ENCODE measurements at places on chromosomes 7 and 10.

DNA sequence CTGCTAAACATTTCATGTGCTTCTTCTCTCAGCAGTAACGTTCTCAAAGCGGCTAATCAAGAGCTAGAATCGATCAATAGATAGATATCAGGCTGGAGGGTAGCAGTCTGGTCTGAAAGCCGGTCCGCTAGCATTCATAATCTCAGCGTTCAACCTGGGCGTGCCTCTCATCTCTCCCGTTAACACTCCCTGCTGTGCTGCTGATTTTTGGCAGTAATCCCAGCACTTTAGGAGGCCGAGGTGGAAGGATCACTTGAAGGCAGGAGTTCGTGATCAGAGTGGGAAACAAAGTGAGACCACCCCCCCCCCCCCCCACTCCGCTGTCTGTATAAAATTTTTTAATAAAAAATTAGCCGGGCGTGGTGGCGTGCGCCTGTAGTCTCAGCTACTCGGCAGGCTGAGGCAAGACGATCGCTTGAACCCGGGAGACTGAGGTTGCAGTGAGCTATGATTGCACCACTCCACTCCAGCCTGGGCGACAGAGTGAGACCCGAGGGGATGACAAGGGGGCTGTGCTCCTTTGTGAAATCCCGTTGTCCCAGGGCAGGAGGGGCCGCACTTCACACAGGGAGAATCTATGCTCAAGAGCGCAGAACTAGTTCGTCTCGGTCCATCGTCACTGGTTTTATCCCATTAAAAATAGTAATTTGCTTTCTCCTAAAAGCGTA, 624 bp upstream of the CEP55 start:
- peaks cover 4% of the 10 kb centered on the region for H3K27me3 ChIP-seq
- no peaks in the 10 kb centered on the region for H3K36me3 ChIP-seq
- H3K4me3 ChIP-seq: peak overlapping the region; percentile 89
- peak; percentile 35 for DNase-seq
- peaks cover 8% of the 10 kb centered on the region for H3K4me1 ChIP-seq

- H3K4me3 ChIP-seq: no peak overlapping the region
- DNase-seq: no peak
- no peaks in the 10 kb centered on the region for H3K36me3 ChIP-seq
- no peaks in the 10 kb centered on the region for H3K27me3 ChIP-seq
- H3K4me1 ChIP-seq: no peaks in the 10 kb centered on the region
- H3K27ac ChIP-seq: no peak overlapping the region
Observed at GRCh38 chr10:44383749-44384600, 922 bp downstream of the CXCL12 start.

GRCh38 chr7:95772298-95772770, at the start of gene DYNC1I1:
TSS of gene DYNC1I1 (plus strand) at chr7:95772554. CDS start at chr7:95804730, 32,176 bp downstream.
- H3K27me3 ChIP-seq: peaks cover 9% of the 10 kb centered on the region
- H3K4me3 ChIP-seq: peak within 1 kb of the TSS; percentile 54
- peak; percentile 30 for DNase-seq

- no peak for DNase-seq
- no peak overlapping the region for H3K27ac ChIP-seq
- H3K4me3 ChIP-seq: no peak overlapping the region
- no peaks in the 10 kb centered on the region for H3K27me3 ChIP-seq
- no peaks in the 10 kb centered on the region for H3K36me3 ChIP-seq
Observed at GRCh38 chr10:52477305-52477704, 163.2 kb downstream of the DKK1 start.

- no peak overlapping the region for H3K4me3 ChIP-seq
- H3K27me3 ChIP-seq: no peaks in the 10 kb centered on the region
- DNase-seq: no peak
- no peak overlapping the region for H3K27ac ChIP-seq
Observed at GRCh38 chr10:18297659-18298058, 157.4 kb downstream of the CACNB2 start.

DNA sequence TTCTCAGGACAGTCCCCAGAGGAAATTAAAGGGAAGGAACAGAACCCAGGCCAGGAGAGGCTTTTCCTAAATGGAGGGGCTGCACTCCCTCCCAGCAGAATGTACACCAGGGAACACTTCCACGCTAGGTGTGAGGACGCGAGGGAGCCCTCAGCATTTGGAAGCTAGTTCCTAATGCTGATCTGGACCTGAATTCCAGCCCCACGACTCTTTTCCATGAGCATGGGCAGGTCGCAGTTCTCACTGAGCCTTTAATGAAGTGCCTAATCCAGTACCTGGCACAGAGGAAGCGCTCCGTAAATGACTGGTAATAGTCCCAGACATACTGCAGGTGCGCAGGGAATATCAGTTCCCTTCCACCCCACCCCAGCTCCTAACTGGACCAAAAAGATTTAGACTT, 1.1 kb downstream of the ALOX5 start:
- DNase-seq: no peak
- H3K36me3 ChIP-seq: no peaks in the 10 kb centered on the region
- H3K4me1 ChIP-seq: peaks cover 72% of the 10 kb centered on the region

- no peak overlapping the region for H3K27ac ChIP-seq
- DNase-seq: no peak
- no peaks in the 10 kb centered on the region for H3K36me3 ChIP-seq
- H3K4me3 ChIP-seq: no peak overlapping the region
- H3K27me3 ChIP-seq: no peaks in the 10 kb centered on the region
Observed at GRCh38 chr10:23396695-23397094, 42.2 kb upstream of the OTUD1 start.

DNA sequence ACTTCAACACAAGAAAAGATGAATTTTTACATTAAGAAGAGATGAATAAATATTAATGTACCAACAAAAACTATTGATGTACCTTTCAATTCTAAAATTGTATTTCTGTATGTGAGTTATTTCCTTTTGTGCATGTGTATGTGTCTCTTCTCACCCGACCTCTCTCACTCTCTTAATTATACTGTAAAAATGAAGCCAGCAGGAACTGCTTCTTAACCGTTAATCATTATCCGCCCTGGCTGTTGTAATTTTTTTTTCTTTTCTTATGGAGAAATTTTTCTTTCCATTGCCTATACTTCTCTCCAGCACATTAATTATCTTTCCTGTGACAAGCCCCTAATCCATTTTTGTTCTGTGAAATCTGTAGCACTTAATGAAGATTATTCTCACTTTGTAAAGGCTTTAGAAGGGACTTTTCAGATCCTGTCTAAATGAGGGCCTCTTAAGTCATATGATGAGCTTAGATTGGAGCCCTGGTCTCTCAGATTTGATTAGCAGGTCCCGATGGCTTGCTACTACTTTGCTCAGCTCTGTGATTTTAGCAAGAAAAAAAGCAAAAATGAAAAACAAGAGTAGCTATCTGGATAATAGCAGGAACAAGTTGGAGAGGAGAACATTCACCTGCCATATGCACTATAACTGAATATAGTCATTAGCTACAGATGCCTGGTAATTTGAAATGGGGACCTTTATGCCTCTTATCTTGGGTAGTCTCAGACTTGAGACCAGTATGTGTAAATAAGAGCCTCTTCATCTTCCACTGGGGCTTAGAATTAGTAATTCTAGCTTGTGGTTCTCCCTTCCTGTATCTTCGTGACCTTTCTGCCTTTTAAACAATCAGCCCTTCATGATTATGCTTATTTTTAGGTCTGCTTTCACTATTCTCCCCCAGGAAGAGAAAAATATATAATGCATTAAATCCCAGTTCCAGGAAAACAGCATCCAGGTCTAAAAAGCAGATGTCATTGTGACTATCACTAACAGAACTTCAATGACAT, 80.0 kb upstream of the COL1A2 start:
- no peaks in the 10 kb centered on the region for H3K4me1 ChIP-seq
- H3K27ac ChIP-seq: no peak overlapping the region
- peaks cover 3% of the 10 kb centered on the region for H3K27me3 ChIP-seq
- no peak for DNase-seq

DNA sequence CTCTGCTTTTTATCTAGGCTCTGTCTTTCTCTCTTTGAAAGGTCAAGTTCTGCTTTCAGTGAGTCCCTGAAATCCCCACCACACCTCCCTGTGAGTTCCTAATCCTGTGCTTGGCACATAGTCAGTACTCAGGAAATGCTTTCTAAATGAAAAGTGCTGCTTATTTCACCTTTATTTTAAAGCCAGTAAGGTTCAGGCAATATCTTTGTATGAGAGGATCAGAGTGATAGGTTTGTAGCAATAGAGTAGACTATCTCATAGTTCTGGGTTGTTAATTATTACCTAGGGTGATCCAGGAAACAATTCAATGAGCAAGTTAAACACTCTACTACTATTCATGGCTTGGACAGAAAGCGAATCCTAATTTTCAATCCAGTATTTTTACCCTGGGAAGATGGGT, 7.4 kb upstream of the LAMB1 start:
- no peak for DNase-seq
- H3K4me1 ChIP-seq: no peaks in the 10 kb centered on the region
- H3K27ac ChIP-seq: no peak overlapping the region
- peaks cover 4% of the 10 kb centered on the region for H3K27me3 ChIP-seq
- no peak overlapping the region for H3K4me3 ChIP-seq
- no peaks in the 10 kb centered on the region for H3K36me3 ChIP-seq

- no peaks in the 10 kb centered on the region for H3K27me3 ChIP-seq
- H3K27ac ChIP-seq: no peak overlapping the region
- no peaks in the 10 kb centered on the region for H3K4me1 ChIP-seq
- H3K36me3 ChIP-seq: no peaks in the 10 kb centered on the region
- no peak for DNase-seq
Observed at GRCh38 chr7:132720835-132721234, 144.6 kb upstream of the PLXNA4 start.

GRCh38 chr7:80054356-80054755, 80.3 kb upstream of the GNAI1 start:
- no peak overlapping the region for H3K4me3 ChIP-seq
- H3K27ac ChIP-seq: no peak overlapping the region
- H3K4me1 ChIP-seq: no peaks in the 10 kb centered on the region
- DNase-seq: no peak
- H3K27me3 ChIP-seq: no peaks in the 10 kb centered on the region

DNA sequence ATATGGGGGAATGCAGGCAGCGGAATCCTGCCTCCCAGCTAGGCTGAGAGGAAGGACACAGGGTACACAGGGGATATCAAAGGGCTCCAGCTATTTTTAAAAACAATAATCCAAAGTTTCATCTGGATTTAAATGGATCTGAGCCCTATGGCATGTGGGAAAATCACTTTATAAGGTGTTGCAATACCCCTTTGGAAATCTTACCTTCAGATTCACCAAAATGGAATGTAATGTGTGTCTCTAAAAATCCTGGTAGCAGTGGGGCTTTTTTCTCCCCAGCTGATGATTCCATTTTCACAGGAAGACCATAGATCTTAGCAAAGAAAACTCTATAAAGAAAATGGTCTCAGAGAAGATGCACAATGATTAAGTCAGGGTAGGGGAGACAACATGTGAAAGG, 722.2 kb downstream of the PARD3 start:
- no peak for DNase-seq
- no peaks in the 10 kb centered on the region for H3K4me1 ChIP-seq
- H3K36me3 ChIP-seq: no peaks in the 10 kb centered on the region
- H3K4me3 ChIP-seq: no peak overlapping the region
- H3K27ac ChIP-seq: no peak overlapping the region
- H3K27me3 ChIP-seq: no peaks in the 10 kb centered on the region

GRCh38 chr7:151897161-151897731, 20.3 kb upstream of the PRKAG2 start:
- H3K4me3 ChIP-seq: no peak overlapping the region
- DNase-seq: no peak
- H3K36me3 ChIP-seq: no peaks in the 10 kb centered on the region

DNA sequence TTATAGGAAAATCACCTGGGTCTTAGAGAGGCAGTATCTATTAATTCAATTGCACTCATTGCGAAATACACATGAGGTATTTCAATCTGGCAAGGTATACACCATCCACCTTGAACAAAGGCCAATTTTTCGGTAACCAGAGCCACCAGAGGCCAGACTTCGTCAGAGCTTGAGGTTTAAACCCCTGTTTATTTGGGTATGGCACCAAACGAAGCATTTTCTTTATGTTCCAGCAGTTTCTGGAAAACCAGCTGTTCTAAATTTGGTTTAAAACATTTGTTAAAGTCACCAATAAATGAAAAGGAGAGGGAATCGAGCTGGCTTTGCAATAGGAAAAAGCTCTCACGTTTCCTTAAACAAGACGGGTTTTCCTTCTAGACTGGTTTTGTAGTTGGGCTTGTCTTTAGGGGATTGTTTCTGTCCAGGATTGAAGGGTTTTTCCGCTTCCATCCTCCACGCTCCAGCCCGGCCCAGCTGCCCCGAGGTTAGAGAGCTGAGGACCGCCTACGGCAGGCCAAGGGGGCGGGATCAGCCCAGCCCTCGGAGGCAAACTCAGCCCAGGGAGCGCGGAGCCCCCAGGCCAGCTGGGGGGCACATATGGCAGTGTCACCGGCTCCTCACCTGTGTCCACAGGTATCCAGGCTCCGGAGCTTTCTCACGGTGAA, 539.4 kb upstream of the MGMT start:
- no peak overlapping the region for H3K4me3 ChIP-seq
- H3K27me3 ChIP-seq: no peaks in the 10 kb centered on the region
- no peak for DNase-seq
- no peaks in the 10 kb centered on the region for H3K36me3 ChIP-seq
- H3K4me1 ChIP-seq: no peaks in the 10 kb centered on the region

DNA sequence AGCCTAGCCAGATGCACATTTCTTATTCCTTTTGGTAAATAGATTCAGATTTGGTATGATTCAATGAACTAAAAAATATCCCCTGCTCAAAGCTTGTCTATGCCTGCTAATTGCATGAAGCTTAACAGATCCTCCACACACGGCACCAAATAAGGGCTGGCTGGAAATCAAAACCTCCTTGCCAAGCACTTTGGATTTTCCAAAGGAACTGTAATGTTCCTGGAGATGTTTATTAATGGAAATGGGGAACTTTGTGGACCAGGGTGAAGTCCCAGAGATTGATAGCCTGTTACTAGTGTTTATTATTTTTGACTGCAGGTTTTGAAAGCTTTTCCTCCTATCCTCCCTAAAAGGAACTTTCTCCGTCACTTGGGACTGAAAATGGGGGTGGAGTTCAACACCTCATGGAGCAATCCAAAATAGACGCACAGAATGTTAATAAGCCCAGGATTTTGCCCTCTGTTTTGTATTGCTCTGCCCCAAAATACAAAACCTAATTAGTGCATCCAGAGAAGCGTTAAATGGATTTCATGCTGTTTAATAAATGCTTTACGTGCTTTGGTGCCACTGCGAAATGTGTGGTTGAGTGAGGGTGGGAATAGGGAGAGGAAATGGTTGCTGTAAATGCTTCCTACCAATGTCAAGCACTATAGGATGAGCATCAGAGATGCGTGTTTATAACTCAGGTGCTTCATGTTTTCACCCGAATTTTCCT, 1027.7 kb downstream of the LRMDA start:
- H3K4me3 ChIP-seq: no peak overlapping the region
- H3K4me1 ChIP-seq: no peaks in the 10 kb centered on the region
- DNase-seq: no peak
- no peaks in the 10 kb centered on the region for H3K27me3 ChIP-seq
- H3K27ac ChIP-seq: no peak overlapping the region

GRCh38 chr7:132402751-132403245, 173.5 kb downstream of the PLXNA4 start:
- H3K4me1 ChIP-seq: no peaks in the 10 kb centered on the region
- DNase-seq: no peak

DNA sequence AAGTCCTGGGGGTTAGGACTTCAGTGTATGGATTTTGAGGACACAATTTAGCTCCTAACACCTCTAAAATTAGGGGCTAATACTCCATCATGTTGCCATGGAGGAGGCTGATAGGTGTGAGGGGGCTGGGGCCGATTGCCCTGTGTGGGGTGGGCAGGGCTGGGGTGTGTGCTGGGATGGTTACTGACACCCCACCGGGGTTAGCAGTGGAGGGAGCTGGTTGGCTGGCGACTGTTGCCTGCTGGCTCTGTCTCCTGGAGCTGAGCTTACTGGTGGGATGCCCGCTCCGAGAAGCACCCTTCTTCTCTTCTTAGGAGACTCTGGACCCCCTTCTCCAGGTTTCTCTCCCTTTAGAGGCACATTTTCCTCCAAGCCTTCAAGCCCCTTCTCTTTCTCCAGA, 22.2 kb upstream of the SH2D4B start:
- H3K4me1 ChIP-seq: peaks cover 24% of the 10 kb centered on the region
- no peak overlapping the region for H3K27ac ChIP-seq

Data from B cell (primary cell).